ENCODE measurements at places on chromosomes 16 and 17.
A peak's percentile ranks its signal among the peaks of the same experiment; 100 is the strongest.

DNA sequence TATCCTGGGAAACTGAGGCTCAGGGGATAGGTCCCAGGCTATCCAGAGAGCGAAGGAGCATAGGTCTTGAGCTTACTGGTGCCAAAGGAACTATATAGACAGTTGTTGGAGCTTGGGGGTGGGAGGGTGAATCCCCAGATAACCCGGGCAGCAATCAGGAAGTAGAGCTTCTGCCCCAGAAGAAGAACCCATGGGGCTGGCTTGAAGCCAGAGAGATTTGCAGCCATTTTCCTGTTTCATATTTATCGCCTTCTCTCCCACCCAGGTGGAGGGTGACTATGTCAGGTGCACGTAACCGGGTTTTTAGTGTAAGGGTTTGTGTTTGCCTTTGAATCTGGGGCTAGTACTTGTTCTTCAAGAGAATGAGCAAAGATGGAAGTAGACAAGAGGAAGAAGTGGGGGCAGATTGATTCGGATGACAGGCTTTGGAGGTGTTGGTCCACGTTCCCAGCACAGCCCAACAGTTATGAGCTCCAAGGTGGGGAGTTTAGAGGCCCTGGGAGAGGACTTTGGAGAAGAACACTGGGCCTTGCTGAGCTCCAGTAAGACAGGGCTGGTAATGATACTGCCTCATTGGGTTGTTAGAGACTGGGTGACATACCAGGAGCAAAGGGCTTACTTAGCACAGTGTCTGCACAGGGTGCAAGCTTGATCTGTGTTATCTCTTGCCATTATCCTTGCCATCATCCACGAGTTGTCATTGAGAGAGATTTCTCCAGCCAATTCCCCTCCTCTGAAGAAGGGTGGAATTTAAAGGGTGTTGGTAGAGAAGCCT, 145.6 kb downstream of the CCDC182 start:
- DNase-seq, result no peak

- DNase-seq, result peak; percentile 15
Measured at GRCh38 chr16:56667581-56668571, at the start of gene MT1G. Gene MT1G (minus strand): TSS chr16:56668065. CDS start chr16:56667993, 72 bp downstream.

GRCh38 chr16:873889-874288, 73.4 kb upstream of the GNG13 start:
- no peak for DNase-seq

- peak; percentile 92 for DNase-seq
Measured at GRCh38 chr16:53435066-53435688, 906 bp downstream of the RBL2 start.

- no peak for DNase-seq
Measured at GRCh38 chr17:40564883-40565768, at the start of gene CCR7. Gene CCR7 (minus strand): TSS chr17:40565472. CDS start chr17:40565409, 63 bp downstream.

DNA sequence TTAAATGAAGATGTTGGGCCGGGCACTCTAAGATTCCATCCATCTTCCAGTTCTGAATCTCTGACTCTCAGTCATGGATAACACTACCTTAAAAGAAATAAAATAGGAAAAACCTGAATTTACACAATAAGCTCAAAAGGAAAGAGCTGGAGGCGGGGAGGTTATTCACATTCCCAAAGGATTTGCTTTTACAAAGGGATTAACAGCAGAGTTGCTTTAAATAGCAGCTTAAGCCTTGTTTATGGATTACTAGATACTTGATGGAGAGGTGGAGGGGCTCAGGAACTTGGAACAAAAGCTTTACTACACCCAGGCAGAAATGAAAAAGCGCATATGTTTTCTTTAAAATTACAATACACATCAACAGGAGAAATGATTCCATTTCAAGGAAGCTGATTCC, 84.5 kb downstream of the XYLT1 start:
- no peak for DNase-seq

- no peak for DNase-seq
Measured at GRCh38 chr17:6374761-6375312, 60.1 kb downstream of the AIPL1 start.

GRCh38 chr17:146983-147761, 9.8 kb downstream of the SCGB1C2 start:
- DNase-seq, result no peak

DNA sequence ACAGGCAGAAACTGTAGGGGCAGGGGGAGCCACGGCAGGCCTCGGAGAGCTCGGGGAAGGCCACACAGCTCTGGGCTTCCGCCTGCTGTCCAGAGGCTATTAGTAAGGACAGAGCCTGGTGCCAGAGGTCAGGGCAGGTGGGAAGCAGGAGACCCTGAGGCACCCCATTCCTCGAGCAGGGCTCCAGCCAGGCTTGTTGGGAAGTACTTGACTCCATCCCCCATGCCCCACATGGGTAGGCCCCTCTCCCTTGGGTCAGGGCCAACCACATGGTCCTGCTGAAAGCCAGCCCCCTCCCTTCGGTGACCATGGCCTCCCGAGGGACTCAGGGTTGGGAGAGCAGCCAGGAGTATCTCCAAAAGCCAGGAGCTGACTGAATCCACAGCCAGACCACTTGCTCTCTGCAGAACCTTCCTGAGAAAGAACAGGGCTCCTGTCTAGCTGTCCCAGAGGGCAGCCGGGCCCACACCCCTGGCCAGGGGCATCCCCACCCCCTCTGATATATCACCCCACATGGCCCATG, 17.4 kb upstream of the MPRIP start:
- DNase-seq, result no peak

- no peak for DNase-seq
Measured at GRCh38 chr16:66402166-66402565, 24.9 kb upstream of the BEAN1 start.

GRCh38 chr17:78588258-78589030, 11.2 kb upstream of the DNAH17 start:
- no peak for DNase-seq

DNA sequence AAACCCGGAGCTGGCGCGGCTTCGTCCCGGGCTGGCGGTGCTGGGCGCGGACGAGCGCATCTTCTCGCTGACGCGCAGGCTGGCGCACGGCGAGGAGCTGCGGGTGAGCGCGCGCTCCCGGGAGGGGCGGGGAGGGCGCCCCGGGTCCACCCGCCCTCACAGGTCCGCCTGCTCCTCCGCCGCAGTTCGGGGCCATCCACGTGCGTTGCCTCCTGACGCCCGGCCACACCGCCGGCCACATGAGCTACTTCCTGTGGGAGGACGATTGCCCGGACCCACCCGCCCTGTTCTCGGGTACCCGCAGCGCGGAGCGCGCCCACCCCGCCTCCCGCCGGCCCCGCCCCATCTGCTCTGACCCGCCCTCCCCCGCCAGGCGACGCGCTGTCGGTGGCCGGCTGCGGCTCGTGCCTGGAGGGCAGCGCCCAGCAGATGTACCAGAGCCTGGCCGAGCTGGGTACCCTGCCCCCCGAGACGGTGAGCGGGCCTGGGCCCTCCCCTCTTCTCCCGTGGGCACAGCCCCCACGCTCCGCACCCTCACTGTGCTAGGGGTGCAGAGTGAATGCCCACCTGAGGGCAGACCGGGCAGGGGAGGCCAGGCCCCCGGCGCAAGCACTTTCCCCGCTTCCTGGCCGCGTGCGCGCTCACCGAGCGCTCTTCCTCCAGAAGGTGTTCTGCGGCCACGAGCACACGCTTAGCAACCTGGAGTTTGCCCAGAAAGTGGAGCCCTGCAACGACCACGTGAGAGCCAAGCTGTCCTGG, 1.4 kb downstream of the HAGHL start:
- peak; percentile 81 for DNase-seq

DNA sequence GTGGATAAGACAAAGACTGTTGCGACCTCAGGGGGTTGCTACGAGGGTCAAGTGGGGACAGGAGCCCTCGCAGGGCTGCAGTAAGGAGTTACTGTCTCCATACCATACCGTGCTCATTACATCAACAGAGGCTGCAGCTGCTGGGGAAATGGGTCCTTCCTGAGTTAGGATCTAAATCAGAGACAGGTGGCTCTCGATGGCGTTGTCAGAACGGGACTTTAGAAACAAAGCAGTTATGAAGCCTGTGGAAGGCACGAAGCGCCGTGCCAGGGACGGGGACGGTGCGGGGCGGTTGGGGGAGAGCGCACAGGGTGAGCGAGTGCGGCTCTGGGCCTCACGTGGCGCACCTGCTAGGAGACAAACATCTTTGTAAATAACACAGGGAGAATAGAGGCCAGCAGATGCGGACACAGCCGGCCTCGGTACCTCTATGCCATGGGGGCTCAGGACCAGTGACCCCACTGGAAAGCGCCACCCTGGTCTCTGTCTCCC, 34.4 kb downstream of the ZCCHC14 start:
- DNase-seq, result peak; percentile 13

GRCh38 chr16:75931043-75931442, 204.8 kb upstream of the CPHXL start:
- DNase-seq, result peak; percentile 86

GRCh38 chr16:14608604-14609003, 21.5 kb downstream of the PARN start:
- no peak for DNase-seq

GRCh38 chr16:50103764-50104163, 38.0 kb downstream of the HEATR3 start:
- peak; percentile 33 for DNase-seq

DNA sequence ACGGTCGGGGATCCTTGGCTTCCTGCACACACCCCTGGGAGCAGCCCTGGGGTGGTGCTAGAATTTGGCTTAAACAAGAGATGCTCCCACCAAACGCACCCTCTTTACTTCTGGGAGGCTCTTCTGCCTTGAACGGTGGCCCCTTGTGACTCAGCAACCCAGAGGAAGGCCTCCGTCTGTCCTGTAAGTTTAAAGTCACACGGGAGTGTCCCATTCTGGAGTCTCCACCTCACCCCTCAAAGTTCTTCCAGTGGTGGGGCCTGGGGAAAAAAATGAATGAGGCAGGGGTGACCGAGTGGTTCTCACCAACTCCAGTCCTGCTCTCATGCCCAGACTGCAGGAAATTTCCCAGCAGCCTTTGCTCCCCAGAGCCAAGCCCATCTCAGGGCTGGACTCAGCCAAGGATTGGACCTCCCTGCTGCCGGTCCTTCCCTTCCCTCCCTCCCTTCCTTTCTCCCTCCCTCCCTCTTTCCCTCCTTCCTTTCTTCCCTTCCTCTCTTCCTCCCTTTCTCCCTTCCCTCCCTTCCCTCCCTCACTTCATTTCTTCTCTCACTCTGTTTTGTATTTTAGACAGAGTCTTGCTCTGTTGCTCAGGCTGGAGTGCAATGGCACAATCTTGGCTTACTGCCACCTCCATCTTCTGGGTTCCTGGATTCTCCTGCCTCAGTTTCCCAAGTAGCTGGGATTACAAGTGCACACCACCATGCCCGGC, 11.4 kb downstream of the ITGAD start:
- no peak for DNase-seq

DNA sequence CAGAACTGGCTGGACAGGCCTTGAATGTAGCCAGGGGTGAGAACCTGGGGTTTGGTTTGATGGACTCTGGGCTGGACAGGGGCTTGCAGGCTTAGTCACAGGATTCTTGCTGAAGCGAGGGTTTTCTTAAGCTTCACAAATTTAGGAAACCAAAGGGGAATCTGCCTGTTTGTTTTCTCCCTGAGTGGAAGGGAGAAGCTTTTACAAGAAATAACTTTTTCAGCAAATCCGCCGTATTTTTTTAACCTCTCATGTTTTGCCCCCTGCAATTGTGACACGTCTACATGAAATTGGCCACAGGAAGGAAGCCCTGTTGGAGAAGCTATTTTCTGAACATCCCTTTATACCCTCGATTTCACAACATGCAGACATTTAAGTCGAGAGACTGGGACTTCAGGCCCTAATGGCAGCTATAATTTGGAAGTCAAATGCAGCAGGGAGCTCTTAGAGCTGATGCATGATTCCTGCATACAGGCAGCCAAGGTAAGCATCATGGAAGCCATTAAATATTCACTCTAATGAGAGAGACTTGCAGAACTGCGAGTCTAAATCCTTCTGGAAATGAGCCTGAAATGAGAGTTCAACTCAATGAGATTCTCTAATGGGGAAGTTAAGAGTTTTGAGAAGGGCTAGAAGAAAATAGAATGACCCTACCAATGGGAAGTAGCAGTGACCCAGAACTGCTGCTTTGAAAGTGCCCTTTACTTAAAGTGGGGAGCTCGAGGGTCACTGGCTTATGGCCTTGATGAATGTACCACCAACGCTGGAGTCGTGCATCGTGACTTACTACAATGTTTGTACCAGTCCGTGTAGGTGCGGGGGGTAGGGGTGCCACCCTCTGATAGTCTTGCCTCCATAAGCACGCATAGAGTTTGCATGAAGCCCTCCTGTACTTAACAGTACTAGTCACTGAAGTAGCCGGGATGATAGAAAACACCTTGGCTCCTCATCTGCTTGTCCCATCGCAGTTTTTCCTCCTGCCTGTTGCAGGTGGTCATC, 45.1 kb upstream of the IRF8 start:
- no peak for DNase-seq

DNA sequence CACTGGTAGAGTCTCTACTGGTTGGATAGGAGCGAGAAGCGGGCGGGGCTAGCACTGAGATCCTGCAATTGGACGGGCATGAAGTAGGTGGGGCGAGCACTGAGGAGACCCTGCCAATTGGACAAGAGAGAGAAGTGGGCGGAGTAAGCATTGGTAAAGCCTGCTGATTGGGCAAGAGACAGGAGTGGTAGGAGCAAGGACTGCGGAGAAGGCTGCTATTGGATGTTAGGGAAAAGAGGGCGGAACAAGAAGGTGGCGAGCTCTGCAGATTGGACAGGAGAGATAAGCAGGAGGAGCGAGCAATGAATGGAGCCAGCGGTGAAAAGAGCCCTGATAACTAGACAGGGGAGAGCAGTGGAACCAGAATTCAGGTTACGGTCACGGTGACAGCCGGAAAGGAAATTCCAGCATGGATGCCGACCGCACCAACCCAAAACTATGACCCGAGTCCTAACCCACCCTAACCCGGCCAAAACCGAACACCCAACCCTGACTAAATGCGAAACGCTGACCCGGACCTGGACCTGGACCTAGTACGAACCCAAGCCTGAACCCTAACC, 4.8 kb downstream of the SCGB1C2 start:
- peak; percentile 29 for DNase-seq

- DNase-seq, result peak; percentile 73
Measured at GRCh38 chr17:15453246-15453645, 14.2 kb downstream of the CDRT4 start.

DNA sequence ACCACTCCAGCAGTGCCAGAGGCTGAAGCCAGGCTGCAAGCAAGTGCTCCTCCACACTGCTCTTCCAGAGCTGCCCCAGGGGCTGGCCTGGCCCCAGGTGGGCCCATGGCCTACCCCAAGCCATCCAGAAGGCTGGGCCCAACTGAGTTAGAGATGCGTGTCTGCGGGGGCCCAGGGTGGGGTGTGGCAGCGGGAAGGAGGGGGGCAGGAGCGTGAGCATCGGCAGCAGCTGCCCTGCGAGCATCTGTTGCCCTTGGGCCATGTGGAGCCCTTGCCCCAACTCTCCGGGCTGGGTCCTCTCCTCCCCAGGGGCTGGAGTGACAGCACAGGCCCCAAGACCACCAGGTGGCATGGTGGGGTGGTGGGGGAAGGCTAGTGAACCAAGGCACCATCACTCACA, 7.3 kb upstream of the SREBF1 start:
- no peak for DNase-seq

DNA sequence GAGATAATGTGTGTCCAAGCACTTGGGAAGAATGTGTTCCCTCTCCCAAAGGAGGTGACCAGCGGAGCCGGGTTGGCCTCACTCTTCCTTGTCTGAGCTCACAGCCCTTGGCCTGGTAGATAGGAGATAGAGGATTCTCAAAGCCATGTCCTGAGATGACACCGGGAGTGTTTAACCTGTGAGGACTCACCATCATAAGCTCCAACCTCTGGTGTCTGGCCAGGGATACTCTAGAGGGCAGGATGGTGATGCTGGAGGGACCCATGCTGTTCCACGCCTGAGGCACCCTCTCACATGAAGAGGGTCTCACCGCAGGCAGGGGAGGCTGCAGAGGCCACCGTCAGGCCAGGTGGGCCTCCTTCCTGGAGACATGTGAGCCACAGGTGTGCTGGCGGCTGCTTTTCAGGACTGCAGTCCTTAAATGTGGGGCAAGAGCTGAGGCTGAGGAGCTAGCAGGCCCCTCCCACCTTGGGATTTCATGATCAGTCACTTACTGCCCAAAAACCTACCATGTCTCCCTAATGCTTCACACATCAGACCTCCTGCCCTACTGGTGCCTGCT, 6.6 kb upstream of the ZNF629 start:
- no peak for DNase-seq
